Right cardiac atrium (tissue), 5 donors: ENCODE measurements at places on chromosomes 7 and 10. TPM values are rescaled to one million over a fixed set of nuclear protein-coding genes. Genes with fewer than 3 reads are reported as not detected.

The AKR1C4 gene
- total RNA-seq = not detected

DNA sequence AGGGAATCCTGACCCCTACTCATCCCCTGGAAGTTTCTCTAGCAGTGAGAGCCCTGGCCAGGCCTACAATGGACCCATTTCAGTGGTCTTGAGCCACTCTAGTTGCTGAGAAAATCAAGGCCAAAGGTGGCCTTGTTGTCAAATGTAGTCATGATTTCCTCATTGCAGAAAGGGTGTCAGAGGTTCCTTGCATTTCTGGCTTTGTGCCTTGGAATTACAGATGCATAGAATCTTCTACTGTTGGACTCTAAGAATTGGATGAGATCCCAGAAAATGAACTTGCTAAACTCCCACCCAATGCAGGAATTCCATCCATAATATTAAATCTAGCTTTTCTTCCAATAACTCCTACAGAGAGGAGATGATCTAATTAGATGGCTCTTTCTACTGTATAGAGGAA lies 12.2 kb downstream of the CPA2 start:
- DNase-seq = no peak

- no peak for DNase-seq
Observed at GRCh38 chr7:3117081-3117480, 73.4 kb upstream of the CARD11 start.

The FXYD4 gene
- total RNA-seq = not detected

DNA sequence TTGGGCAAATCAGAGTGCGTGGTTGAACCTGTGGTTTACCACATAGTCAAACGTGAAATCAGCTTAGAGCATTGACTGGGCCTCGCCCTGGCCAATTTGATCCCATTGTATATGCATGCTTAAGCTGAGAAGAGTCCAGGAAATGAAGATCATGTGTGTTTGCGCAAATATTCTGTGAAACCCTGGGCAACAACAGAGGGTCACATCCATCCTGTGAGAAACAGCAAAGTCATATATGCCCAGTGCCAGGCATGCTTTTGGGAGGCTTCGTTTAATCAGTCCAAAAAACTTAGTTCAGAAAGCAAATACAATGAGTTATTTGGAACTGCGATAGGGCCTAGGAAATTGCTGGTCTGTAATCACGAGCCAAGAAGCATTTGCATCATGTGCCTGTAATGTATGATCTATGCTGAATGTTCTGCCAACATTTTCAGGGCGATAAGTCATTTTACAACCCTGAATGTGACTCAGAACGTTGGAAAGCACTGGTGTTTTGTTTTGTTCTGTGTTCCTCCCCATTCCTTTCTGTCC lies 412.1 kb upstream of the CELF2 start:
- no peak for DNase-seq
